Brain pericyte (primary cell): ENCODE measurements at places on chromosomes 7 and 10.

- no peak for DNase-seq
Observed at GRCh38 chr7:122543166-122543565, 155.8 kb downstream of the RNF133 start.

GRCh38 chr7:132160611-132161532, 415.4 kb downstream of the PLXNA4 start:
- no peak for DNase-seq

GRCh38 chr7:14959339-14959738, 56.8 kb upstream of the DGKB start:
- DNase-seq: no peak

DNA sequence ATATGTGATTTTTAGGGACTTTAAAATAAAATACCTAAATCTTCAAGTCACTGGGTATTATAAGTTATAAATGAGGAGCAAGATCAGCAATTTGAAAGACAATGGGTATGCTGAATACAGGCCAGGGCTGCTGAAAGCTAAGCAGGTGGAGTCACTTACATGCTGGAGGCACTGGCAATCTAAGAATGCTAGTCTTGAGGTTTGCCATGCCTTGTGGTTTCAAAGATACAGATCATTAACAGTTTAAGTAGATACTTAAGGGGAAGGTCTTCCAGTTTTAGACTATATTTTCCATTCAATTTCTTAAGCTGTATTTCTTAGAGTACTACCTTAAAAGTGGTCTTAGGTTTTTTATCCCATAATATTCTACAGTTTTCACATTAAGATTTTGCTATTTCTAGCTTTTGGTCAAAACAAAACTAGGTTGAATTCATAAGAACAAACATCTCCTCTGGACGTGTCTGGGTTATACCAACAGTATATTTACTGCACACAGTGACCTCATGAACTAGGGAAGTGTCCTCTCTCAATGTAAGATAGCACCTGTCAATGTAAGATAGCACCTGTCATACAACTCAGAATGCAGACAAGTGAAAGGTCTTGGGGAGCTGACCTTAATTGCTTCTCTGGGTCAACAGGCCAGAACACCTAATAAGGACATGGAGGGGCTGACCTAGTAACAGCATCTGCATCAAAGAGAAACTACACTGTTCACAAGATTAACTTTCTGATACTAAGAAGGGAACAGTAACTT, 2.0 kb downstream of the SRI start:
- DNase-seq: no peak

- DNase-seq: no peak
Observed at GRCh38 chr10:12534824-12535223, 185.5 kb downstream of the CAMK1D start.

GRCh38 chr10:12848439-12849173, 152.9 kb downstream of the CCDC3 start:
- DNase-seq: no peak

GRCh38 chr10:33638374-33638773, 303.9 kb upstream of the NRP1 start:
- DNase-seq: no peak

GRCh38 chr7:20444030-20444800, 113.5 kb downstream of the ITGB8 start:
- DNase-seq: no peak

GRCh38 chr10:78348411-78349164, 314.9 kb downstream of the RPS24 start:
- DNase-seq: no peak

GRCh38 chr7:16063716-16064675, 357.3 kb downstream of the CRPPA start:
- DNase-seq: no peak

DNA sequence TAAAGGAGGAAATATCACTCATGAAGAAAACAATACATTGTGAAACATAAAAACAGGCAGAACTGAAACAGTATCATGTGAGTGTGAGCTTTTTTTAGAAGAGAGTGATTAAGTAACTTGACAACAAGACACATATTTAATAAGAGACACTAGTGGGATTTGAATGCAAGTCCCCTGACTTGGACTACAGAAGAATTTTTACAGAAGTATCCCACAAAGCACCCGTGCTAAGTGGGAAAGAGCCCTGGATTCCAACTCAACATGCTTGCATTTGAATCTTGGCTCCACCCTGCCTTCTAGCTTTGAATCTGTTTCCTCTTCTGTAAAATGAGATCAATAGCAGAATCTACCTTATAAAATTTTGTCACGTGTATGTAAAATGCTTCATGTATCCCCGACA, 166.2 kb downstream of the ZNF365 start:
- DNase-seq: no peak

DNA sequence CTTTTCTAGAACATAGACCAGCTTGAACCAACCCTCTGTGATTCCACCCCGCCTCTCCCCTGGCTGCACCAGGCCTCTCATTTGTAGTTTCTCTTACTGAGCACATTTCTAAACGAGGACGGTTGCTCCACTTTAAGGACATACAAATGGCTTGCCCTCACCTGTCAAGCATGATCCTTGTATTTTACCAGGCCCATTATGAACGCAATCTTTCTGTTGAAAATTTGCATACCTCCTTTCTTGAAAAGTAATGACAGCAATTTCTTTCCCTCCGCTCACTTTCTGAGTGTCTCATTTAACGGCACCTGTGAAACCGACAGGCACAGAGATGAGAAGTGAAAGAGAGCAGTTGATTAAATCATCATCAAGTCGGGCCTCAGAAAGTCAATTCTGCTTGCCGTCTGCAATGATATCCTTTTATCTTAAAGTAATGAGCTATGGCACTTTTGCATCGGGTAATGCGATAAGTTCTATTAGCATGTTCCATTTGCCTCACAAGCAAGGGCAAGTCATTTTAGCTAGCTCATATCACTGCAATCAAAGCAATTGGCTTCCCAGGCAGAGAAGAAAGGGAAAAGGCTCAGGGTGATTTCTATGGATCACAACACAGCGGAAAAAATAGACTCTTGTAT, 705.6 kb upstream of the GALNT17 start:
- no peak for DNase-seq

GRCh38 chr10:182441-183201, 47.4 kb downstream of the ZMYND11 start:
- no peak for DNase-seq

- no peak for DNase-seq
Observed at GRCh38 chr10:126840576-126841135, 64.6 kb upstream of the DOCK1 start.

- no peak for DNase-seq
Observed at GRCh38 chr10:80081801-80082750, 3.6 kb downstream of the TMEM254 start.

GRCh38 chr7:155862123-155862892, 50.0 kb upstream of the SHH start:
- no peak for DNase-seq

DNA sequence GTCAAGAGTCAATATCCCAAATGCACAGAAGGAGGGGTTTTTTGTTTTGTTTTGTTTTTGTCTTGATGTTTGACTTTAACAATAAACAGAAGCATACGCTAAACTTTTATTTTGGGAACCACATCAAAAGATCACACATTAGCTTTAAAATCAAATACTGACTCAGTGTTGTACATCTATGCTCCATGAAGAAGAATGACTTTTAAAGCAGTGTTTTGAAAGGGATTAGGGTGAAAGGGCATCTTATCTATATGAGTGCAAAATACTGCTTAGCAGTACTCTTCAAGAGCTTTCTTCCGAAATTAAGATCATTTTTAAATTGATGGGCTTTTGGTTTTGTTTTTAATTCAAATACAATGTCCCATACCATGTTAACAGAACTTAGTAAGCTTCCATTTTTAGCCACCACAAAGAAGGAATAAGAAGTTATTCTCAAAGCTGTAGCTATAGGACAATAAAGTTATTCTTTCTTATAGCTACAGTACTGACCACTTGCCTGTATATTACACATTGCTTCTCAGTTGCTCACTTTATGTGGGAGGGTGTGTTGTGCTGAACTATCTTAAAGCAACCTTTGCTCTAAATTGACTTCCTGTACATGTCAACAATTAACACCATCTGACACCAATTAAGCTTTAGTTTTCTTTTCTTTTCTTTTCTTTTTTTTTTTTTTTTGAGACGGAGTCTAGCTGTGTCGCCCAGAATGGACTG, 144.3 kb upstream of the KAT6B start:
- no peak for DNase-seq

- no peak for DNase-seq
Observed at GRCh38 chr10:77700086-77700485, 62.5 kb upstream of the KCNMA1 start.

DNA sequence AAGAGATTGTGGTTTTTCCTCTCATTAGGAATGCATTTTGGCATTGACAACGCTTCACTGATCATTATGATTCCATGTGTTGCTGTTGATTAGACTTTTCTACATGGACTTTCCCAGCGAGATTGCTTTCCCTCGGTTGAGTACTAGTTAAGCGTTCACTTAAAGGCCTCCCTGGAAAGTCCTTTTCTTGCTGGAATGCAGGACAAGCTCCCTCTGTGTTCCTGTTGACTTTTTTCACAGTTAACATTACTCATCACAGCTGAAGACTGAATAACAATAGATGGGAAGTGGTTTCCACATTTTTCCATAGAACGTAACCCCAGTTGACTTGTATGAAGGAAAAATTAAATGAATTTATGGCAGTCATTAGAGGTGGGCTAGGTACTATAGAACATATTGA, 2.6 kb upstream of the CAV1 start:
- no peak for DNase-seq

DNA sequence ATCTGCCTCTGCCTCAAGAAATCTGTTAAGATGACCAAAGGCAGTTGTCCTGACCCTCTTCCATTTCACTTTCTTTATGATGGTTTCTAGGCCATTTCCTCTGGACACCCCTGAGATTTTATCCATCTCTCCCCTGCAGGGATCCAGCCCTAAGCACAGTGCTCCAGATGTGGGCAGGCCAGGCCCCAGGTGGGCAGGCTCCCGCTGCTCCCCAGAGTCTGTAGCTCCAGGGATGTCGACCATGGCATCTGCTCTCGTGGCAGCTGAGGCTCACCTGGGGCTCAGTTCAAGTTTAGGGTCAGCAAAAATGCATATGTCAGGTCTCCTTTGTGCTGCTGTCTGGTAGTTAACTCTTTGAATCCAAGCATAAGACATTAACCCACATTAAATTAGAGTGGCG, 11.8 kb downstream of the CEP41 start:
- DNase-seq: no peak

GRCh38 chr7:30321882-30322192, 37.4 kb downstream of the ZNRF2 start:
- no peak for DNase-seq

- no peak for DNase-seq
Observed at GRCh38 chr10:29554660-29555059, 80.1 kb downstream of the SVIL start.

GRCh38 chr10:26213157-26213800, 3.3 kb upstream of the GAD2 start:
- no peak for DNase-seq

GRCh38 chr7:113371416-113372043, 253.2 kb upstream of the SMIM30 start:
- DNase-seq: no peak

- DNase-seq: no peak
Observed at GRCh38 chr7:148585399-148585798, 5.2 kb upstream of the C7orf33 start.

DNA sequence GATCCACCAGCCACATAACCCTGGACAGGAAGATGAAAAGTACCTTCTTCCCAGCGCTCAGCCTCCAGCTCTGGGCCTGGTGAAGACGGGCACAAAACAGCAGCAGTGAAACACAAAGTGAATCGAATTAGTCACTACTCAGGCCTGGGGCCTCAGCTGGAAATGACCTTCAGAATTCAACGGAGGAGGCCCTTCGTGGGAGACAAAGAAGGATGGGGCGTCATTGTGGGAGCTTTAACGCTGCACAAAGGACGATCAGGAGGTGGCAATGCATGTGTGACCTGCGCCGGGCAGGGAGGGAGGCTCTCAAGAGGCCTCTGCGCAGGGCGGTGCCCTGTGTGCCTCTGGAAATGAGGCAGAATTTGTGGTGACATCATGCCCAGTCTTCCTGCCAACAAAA, 161.9 kb downstream of the DNAJB6 start:
- DNase-seq: no peak

- DNase-seq: no peak
Observed at GRCh38 chr10:113625461-113626186, 38.2 kb downstream of the NRAP start.

GRCh38 chr7:152608208-152608607, 67.7 kb downstream of the XRCC2 start:
- no peak for DNase-seq

DNA sequence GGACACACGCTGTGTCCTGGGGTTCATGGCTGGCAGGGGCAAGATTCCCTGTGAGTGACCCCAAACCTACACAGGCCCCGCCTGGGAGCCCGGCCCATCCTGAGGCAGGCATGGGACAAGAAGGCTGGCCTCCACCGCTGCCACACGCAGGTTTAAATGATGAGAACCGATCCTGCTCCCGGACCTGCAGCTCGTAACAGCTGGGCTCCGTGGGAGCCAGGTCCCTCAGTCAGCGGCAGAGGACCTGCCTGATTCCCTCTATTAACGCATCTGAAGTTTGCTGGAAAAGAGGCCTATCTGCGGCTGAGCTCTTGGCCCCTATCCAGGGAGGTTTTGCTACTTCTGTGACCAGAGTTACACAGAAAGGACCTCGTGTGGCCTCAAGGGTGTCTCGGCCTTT, 112.3 kb downstream of the VIPR2 start:
- DNase-seq: no peak

GRCh38 chr10:124229201-124229988, 136.0 kb upstream of the CHST15 start:
- DNase-seq: no peak

DNA sequence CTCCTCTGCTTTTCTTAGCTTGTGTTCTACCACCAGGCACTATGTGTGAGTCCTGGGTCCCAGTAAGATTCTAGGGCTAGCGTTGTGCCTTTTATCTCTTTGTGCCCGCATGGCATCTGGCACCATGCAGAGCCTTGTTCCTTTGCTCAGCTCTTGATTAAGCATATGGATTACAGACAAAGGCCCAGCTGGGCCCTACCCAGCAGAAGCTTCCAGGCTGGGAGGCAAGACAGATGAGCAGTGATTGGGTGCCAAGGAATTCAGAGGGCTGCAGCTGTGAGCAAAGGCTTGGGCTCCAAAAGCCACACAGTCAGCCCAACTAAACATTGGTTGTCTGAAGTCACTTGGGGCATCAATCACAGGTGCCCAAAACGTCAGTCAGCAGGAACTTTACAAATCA, 2.0 kb downstream of the ACSM6 start:
- DNase-seq: no peak

GRCh38 chr10:46523962-46524471, 32.4 kb downstream of the GPRIN2 start:
- no peak for DNase-seq

GRCh38 chr10:118720685-118721538, 33.9 kb downstream of the CACUL1 start:
- DNase-seq: peak; percentile 30
